Esophagus muscularis mucosa (tissue), 4 donors: ENCODE measurements at places on chromosomes 2 and 18.

- DNase-seq, result no peak
Measured at GRCh38 chr2:233688341-233688740, 4.3 kb upstream of the UGT1A6 start.

DNA sequence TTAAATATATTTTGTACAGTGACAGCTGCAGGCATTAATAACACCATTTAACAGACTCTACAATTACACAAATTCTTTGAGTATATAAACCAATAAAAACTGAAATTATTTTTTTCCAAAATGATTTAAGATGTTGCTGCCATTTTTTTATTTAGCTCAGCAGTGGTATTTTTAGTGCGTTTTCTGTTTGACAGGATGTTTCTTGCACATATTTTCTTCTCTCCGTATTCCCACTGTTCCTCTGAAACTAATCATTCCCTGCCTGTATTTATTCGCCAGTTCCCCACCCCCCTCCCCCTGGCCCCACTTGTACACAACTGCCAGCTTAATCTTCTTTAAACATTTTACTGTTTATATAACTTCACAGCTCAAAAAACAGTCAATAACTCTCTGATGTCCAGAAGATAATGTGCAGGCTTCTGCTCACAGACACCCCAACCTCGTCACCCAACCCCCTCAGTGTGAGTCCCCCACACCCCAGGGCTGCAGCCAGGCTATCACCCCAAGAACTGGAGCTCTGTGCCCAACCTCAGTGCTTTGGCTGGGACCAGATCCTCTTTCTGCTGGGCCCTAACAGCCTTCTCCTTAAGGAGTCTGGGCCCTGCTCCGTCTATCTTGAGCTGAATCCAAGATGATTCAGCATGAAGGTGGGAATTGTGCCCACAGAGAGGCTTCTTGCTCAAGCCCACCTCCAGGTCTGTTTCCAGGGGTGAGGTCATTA, 41.6 kb upstream of the MAP4K4 start:
- no peak for DNase-seq

DNA sequence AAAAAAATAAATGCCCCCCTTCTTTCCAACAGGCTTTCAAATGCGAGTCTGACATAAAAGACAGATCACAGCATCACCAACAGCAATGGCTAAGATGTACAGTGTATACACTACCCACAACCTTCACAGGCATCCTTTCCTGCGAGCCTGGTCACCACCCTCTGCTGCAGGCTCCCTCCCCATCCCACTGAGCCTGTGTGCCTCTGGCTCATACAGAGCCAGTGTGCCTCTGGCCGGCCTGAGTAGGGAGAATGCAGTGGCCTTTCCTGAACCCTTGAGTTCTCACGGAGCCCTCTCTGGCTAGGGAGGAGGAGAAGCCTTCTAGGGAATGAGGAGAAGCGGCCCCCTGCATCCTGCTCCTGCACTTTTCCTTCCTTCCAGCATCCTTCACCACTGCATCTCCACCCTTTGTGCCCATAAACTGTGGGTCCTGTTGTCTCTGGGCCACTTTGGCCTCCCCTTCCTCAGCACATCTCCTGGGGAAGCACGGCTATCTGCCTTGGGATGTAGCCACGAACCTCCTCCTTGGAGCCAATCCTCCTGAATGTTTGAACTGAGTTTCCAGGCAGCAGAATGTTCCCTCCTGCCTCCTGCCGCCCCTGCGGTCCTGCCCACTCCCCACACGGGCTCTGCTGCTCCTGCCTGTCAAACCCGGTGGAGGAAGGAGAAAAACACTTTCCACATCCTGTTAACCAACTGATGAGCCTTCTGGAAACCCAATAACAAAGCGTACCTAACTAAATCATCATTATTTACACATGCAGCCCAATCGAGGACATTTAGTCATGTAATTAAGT, 22.5 kb downstream of the GYPC start:
- no peak for DNase-seq

DNA sequence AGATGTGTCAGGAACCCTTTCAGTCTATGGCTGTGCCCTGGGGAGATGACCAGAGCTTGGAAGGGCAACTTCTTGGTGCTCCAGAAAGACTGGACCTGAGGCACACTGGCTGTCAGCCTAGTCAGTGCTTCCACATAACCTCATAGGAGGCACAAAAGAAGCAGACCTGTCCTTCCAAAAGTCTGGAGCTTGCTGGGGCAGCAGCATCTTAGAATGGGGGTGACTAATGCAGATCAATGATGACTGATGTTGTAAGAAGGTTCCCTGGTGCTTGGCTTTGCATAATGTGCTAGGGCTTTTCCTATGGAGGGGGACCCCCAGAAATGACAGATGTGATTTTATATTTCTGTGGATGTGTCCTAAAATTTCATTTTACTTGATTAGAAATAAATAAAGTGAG, 255.7 kb upstream of the THUMPD2 start:
- DNase-seq, result no peak

DNA sequence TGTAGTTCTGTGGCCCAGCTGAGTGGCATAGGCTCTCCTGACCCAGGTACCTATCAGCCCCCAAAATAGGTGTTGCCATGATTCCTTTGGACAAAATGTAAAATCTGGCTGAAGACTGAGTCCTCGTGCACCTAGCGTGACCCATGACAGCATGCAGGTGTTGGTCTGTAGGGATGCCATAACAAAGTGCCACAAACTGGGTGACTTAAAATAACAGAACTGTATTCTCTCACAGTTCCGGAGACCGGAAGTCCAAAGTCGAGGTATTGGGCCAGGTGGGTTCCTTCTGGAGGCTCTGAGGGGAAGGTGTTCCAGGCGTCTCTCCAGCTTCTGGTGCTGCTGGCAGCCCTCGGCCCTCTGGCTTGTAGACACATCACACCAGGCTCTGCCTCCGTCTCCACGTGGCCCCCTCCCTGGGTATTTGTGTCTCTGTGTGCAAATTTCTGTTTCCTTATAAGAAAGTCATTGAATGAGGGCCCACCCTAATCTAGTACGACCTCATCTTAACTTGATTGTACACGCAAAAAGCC, 34.5 kb downstream of the LRRFIP1 start:
- no peak for DNase-seq

GRCh38 chr2:76450024-76450475, 739.3 kb upstream of the GCFC2 start:
- DNase-seq, result no peak

GRCh38 chr2:96876269-96877041, 6.6 kb upstream of the SEMA4C start:
- DNase-seq, result no peak

DNA sequence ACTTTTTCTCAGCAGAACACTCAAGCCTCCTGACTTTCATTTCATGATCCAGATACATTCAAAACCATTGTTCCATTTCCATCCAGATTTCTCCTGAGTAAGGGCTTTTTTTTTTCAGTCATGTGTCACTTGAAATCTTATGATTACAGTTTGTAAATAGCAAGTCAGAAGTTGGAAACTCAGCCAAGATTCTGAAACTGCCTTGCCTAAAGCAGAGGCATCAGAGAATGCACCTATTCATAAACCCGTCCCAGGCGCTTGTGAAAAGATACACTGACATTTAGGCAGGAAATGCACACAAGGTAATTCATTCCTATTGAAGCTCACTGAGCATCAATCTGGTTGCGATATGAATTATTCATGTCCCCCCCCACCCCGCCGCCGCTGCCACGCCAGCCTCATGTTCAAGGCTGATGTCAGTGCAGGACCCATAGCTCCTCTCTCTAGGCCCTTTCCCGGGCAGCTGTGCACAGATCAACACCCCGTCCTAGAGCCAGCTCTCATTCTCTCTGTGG, 30.4 kb upstream of the MGAT4A start:
- no peak for DNase-seq

- DNase-seq, result no peak
Measured at GRCh38 chr18:78293940-78294541, 685.6 kb upstream of the SALL3 start.

- DNase-seq, result no peak
Measured at GRCh38 chr2:135821190-135821589, 15.8 kb downstream of the LCT start.

DNA sequence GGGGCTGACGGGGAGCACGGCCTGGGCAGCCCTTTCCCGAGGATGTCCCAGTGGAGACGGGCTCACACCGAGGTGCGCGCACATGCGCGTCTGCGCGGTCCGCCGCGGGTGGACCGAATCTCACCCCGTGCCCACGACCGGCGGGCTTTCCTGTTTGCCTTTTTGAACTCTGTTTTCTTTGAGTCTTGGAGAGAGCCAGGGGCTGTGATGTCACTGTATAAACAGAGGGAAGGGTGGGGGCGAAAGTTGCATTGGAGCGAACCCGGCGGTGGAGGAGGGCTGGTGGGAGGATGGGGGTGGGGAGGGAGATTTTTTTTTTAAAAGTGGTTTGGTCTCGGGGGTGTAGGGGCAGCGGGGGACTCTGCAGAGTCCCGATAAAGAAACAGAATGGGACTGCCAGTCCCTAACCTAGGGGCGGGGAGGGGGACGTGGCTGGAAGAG, 141.2 kb upstream of the CTAGE1 start:
- DNase-seq, result no peak

DNA sequence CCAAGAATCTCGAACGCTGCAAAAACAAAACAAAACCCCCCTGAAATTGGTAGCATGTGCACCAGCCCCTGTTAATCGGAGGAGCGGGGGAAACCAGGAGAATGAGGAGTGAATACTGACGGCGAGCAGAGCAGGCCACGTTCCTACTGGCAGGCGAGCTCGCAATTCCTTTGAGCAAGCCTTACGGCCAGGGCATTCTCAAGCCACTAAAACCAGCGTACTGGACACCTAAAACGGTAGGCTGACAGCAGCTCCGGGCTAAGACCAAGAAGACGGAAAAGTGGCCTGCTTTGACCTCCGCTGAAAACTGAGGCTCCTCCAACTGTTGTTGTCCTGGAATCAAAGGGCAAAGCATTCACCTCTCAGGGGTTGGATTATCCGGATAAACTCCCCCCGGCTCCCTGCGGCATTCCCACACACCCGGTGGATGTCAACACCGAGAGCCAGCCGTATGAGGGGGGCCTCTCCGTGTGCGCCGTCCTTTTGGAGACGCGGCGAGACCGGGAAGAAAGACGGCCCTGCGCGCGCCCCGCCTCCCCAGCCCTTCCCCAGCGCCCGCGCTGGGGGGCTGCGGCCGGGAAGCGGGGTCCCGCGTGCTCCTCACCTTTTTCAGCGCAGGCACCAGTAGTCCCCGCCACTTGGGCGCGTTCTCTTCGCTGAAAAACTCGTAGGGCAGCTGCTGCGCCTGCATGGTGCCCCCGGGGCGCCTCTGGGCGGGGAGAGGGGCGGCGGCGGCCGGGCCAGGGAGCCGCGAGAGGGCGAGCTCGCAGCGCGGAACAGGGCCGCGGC, 925 bp downstream of the SOS1 start:
- no peak for DNase-seq

GRCh38 chr2:233654501-233654900, 17.2 kb upstream of the UGT1A9 start:
- DNase-seq, result no peak
